Left ventricle myocardium inferior (tissue), 1 donor: ENCODE measurements at places on chromosomes 2 and 18. TPM values are rescaled to one million over a fixed set of nuclear protein-coding genes. Genes with fewer than 3 reads are reported as not detected.
A peak's percentile ranks its signal among the peaks of the same experiment; 100 is the strongest.

Gene ZC3H15
- 30.5 TPM for total RNA-seq

Gene EFHD1
- 29.7 TPM for total RNA-seq

Gene CNGA3
- not detected for total RNA-seq

Gene KLHL29
- total RNA-seq: 1.1 TPM

Gene CD8B2
- total RNA-seq: not detected

GRCh38 chr2:134502104-134502503, 216.7 kb downstream of the TMEM163 start:
- no peak for DNase-seq
- H3K36me3 ChIP-seq: no peaks in the 10 kb centered on the region
- no peak overlapping the region for H3K4me3 ChIP-seq
- peaks cover 4% of the 10 kb centered on the region for H3K27me3 ChIP-seq
- H3K4me1 ChIP-seq: no peaks in the 10 kb centered on the region

DNA sequence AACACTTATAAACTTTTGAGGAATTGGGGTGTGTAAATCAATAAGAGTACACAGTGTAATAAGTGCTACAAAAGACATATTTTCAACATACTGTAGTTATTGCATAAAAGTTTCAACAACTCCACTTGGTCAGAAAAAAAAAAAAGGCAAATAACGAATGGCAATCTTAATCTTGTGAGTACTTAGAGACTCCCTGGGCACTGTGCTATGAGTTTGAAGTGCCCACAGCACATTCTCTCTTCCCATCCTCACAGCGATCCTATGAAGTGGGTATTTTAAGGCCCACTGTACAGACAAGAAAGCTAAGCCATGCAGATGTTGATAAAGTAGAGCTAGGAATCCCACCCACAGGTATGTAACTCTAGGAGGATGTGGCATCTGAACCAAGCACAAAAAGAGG, 112.3 kb downstream of the STK39 start:
- no peaks in the 10 kb centered on the region for H3K36me3 ChIP-seq
- H3K27ac ChIP-seq: no peak overlapping the region
- no peak overlapping the region for H3K4me3 ChIP-seq
- DNase-seq: no peak
- peaks cover 52% of the 10 kb centered on the region for H3K4me1 ChIP-seq

GRCh38 chr2:27870724-27871123, 19.5 kb downstream of the RBKS start:
- H3K27me3 ChIP-seq: no peaks in the 10 kb centered on the region
- H3K4me1 ChIP-seq: no peaks in the 10 kb centered on the region
- no peak for DNase-seq
- H3K36me3 ChIP-seq: no peaks in the 10 kb centered on the region
- no peak overlapping the region for H3K4me3 ChIP-seq
- H3K27ac ChIP-seq: no peak overlapping the region

- peaks cover 53% of the 10 kb centered on the region for H3K36me3 ChIP-seq
- H3K4me3 ChIP-seq: peak overlapping the region; percentile 99
- no peak for DNase-seq
- no peak overlapping the region for H3K27ac ChIP-seq
Observed at GRCh38 chr18:50282521-50283335, 1.4 kb upstream of the MBD1 start.

GRCh38 chr2:80242355-80242910, 62.1 kb downstream of the LRRTM1 start:
- peak; percentile 43 for DNase-seq
- H3K27me3 ChIP-seq: no peaks in the 10 kb centered on the region
- no peak overlapping the region for H3K4me3 ChIP-seq
- H3K27ac ChIP-seq: peak overlapping the region; percentile 74

DNA sequence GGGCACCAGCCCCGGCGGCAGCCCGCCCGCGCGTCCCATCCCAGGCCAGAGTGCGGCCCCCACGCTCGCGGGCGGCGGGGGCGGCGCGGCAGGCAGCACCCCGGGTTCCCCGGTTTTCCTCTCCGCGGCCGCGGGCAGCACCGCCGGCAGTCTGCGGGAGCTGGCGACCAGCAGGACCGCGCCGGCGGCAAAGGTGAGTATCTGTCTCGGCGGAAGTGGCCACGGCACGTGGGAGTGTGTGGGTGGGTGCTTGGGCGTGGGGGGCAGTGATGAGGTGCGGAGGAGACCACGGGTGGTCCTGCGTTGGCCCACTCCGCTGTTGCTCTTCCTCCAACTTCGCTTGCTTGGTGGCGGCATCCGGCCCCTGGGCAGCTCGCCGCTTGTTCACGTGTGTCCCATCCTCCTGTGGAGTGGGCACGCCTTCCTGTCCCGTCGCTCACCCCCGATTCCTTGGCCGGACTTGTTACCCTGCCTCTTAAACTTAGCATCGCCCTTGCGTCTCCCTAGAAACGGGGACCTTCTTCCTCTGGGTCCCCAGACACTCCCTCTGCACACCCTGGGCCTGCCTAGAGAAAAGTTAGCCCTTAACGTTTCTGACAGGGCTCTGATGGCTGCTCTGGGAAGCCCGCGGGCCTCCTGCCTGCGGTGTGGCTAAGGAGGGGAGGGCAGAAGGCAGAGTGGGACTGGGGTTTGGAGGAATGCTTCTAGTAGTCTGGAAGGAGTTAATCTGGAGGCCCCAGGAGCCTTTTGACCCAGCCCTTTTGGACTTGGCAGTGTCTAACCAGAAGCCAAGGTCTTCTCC, 1.1 kb downstream of the SH3RF3 start:
- peak overlapping the region; percentile 87 for H3K27ac ChIP-seq
- no peaks in the 10 kb centered on the region for H3K27me3 ChIP-seq
- H3K4me1 ChIP-seq: peaks cover 48% of the 10 kb centered on the region
- no peaks in the 10 kb centered on the region for H3K36me3 ChIP-seq
- DNase-seq: no peak

DNA sequence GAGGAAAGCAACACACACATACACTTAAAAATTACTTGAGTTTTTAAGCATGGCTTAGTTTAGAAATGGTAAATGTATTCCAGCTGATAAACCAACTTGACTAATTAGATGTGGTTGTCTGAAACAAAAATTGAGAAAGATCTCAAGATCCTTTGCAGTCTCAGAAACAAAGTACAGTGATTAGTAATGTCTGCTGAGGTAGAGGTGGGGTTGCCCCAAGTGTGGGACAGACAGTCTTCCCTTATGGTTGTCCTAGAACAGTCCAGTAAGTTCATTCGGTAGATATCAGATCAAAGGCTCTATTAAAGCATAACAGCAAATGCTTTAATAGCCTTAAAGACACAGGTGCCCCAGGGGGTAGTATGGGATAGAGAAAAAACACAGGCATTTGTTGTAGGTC, 94.5 kb downstream of the BARD1 start:
- H3K4me3 ChIP-seq: no peak overlapping the region
- H3K4me1 ChIP-seq: no peaks in the 10 kb centered on the region
- H3K27ac ChIP-seq: no peak overlapping the region
- no peaks in the 10 kb centered on the region for H3K36me3 ChIP-seq
- no peak for DNase-seq
- H3K27me3 ChIP-seq: no peaks in the 10 kb centered on the region

DNA sequence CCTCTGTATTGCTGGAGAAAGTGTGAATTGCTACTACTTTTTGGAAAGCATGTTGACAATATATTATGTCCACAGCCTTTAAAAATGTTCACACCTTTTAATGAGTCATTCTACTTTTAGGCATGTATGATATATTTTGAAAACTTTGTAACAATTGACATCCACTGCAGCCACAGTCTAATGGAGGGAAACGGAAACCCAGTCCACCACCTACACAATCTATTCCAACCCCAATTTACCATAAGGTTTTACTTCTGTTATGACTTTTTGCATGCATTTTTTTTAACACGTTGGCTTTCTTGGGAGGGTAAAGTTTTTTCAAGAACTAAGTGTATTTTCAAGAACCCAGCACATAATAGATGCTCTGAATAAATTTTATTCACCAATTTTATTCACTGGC, 38.5 kb upstream of the ATP8B1 start:
- H3K36me3 ChIP-seq: no peaks in the 10 kb centered on the region
- H3K27me3 ChIP-seq: no peaks in the 10 kb centered on the region
- peaks cover 11% of the 10 kb centered on the region for H3K4me1 ChIP-seq
- H3K27ac ChIP-seq: no peak overlapping the region
